ENCODE measurements at places on chromosomes 2 and 18.
A peak's percentile ranks its signal among the peaks of the same experiment; 100 is the strongest.

DNA sequence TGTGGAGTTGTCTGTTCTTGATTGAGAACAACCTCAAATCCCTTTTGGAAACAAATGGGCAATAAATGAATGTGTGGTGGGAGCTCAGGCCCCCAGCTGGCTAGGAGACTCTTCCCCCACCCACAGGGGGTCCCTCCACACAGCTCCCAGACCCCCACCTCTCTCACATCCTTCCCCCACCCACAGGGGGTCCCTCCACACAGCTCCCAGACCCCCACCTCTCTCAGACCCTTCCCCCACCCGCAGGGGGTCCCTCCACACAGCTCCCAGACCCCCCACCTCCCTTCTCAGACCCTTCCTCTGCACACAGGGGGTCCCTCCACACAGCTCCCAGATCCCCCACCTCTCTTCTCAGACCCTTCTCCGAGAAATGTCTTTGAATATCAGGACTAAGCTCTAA, 79.0 kb upstream of the CTDP1 start:
- peak; percentile 12 for DNase-seq

DNA sequence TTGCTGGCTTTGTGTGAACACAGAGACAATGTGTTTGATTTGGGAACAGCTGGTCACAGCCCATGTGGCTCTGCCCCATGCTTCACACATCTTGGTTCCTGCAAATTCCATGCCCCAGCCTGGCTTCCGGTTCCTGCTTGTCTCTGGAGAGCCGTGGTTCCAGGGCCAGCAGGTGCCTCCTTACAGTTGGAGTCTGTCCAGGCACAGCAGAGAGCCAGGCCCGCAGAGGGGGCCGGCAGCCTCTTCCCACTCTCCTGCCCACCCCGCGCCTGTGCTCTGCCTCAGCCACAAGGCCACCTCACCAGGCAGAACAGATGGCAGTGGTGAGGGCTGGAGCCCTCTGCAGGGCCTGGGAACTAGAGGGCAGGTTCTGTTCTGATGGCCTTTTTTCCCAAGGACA, 81.5 kb downstream of the LDLRAD4 start:
- no peak for DNase-seq

DNA sequence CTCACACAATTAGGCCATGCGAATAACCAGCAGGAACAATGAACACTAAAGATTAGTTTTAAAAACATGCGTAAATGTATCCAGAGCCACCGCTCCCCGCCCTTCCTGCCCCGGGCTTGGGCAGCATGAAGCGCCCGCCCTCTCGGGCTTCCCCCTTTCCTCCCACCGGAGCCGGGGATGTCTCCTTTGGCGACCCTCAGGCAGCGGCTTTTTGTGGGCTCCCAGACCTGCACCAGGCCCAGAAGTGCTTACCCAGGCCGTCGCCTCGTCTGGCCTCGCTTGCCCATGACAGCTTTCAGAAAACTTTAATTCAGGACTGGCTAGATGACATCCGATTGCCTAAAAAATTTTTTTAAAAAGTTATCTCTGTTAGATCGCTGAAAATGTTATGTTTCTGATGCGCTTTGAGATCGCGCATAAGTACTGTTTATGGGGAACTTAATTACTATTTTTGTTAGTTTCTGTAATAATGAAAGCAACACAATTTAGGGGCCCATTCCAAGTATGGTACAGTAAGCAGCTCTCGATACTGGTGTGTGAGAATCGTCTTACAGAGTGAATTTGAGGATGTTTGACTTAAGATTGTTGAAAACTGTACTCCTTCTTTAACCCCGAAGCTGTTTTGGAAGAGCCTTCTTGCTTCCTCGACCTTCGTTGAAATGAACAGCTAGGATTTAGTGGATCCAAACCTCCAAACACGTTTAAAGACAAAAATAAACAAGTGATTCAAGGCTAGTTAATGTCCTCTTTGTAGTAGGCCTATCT, 1.1 kb downstream of the MAP3K20 start:
- peak; percentile 64 for DNase-seq

DNA sequence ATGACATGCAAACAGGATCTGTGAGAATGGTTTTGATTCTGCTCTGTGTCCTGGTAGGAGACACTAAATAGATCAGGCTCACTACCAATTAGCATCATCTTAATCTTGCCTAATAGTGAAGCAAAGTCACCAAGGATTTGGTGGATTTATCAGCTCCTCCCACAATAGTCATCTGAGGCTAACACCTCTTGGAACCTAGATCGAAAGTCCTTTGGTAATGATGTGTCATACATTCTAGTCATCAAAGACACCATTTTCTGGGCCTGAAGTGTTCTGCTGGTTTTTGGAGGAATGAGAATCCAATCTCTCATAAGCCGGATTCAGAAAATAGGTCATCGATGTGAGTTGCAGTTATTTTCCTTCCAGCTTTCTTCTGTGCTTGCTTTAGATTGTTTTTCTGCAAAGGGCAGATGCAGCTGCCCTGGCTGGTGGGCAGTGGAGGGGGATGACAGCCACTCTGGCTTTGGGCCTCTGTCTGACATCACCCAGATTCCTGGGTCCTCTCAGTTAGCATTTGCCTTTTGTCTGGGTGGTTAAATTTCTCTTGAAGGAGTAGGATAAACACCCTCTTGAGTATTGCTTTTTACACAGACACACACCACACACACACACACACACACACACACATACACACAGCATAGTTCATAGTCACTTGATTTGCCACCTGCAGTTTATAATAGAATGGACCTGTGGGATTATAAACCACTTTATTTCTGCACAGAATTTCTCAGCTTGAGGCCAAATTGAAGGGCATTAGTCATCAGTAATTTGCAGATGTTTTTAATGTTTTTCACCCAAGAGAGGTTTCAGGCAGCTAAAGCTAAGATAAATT, at the start of gene MYO3B:
MYO3B (plus strand) TSS at position 198 of the 832 bp plus-strand sequence; CDS start at position 339, 141 bp downstream.
- no peak for DNase-seq

- no peak for DNase-seq
Observed at GRCh38 chr18:34647251-34647650, 62.8 kb upstream of the DTNA start.

DNA sequence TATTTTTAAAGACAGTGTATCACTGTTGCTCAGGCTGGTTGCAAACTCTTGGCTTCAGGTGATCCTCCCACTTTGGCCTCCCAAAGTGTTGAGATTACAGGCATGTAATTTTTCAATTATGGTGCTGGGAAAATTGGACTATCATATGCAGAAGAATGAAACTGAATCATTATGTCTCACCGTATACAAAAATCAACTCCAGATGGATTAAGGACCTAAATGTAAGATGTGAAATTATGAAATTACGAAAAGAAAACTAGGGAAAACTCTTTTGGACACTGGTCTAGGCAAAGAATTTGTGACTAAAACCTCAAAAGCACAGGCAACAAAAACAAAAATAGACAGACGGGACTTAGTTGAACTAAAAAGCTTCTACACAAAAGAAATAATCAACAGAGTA, 31.2 kb downstream of the MAP3K2 start:
- DNase-seq, result no peak

- no peak for DNase-seq
Observed at GRCh38 chr2:195663007-195663406, 6.0 kb downstream of the SLC39A10 start.

GRCh38 chr2:154392256-154392655, 306.2 kb upstream of the KCNJ3 start:
- DNase-seq, result no peak

DNA sequence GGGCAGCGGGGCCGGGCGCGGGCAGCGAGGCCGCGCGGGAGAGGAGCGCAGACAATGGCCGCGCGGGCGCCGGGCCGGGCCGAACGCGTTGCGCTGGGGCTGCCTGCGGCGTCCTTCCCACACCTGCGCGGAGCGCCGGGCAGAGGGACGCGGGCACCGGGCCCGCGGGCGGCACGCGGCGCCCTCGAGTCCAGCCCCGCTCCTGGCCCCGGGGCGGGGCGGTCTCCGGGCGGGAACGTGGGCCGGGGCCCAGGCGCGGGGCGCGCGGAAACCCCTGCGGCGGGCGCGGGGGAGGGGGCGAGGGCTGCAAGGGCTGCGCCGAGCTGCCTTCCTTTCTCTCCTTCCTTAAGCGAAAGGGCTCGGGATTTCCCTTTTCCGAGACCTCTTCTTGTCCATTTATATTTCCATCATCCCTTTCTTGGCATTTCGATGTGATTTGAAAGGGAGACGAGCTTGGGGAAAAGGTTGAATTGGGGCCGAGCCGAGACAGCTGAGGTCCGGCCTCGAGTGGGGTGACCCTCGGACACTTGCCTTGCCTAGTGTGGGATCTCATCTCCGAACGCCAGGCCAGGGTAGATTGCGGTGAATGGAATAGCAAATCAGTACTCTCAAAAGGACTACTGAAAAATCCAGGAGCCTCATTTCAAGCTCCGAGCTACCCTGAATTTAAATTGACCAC, 676 bp downstream of the KLHL23 start:
- no peak for DNase-seq

- DNase-seq, result no peak
Observed at GRCh38 chr18:2965797-2966196, 47.1 kb downstream of the LPIN2 start.

DNA sequence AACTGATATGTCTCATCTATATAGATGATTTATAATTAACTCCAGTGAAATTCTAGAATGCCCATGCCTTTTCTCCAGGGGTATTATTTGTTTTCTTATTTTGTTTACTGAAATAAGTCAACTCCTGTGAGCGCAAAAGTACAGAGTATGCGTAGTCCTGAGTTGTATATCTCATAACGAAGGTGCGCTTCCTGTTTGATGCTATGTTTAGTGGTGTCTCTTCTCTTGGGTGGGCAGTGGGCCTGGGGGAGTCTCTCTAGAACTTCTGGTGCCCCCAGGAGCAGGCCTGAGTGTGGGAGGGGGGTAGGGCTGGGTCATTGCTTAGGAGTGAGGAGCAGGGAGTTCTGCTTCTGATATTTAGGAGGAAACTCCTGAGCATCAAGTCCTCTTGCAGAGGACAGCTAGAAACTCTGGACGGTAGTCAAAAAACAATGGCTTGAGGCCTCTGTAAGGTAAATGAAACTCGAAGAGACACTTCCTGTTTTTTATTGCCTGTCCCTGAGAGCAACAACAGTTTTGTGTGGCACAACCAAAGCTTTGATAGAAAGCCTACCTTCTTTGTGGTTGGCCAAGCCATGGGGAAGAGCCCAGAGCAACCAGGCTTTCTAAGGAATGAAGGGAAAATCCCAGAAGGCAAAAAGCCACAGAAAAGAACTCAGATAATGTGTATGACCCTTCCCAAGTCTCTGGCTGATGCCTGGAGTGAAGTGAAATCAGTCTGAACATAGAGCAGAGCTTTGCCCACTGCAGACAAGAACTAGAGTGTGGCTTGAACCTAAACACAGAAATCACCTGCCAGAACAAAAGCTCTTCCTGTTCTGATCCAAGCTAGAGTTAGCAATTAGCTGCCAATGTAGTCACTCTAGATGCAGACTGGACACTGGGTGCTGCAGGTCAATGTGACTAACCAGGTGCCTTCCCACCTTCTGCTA, 8.5 kb upstream of the SP140L start:
- no peak for DNase-seq

All from activated effector memory CD4-positive, alpha-beta T cell treated with anti-CD3 and anti-CD28 coated beads, Interleukin-2, amount 50 U/mL, for 16 hours (primary cell).